ENCODE measurements at places on chromosomes 5 and 9.
A peak's percentile ranks its signal among the peaks of the same experiment; 100 is the strongest.

DNA sequence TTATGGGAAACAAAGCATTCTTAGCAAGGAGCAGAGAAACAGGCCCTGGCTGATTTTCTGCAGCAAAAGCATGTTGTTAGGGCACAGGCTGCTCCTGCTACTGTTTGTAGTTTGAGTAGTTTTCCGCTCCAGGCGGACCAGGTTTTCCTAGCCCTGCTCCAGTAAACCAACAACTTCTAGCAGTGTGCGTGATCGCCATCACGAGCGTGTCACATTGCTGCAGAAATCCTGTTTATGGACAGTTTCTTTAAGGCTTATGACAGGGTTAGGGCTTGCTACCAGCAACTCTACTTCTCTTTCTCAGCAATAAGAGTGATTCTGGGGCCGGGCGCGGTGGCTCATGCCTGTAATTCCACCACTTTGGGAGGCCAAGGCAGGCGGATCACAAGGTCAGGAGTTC, 803.9 kb upstream of the CDH10 start:
- no peak for DNase-seq

- DNase-seq = no peak
Observed at GRCh38 chr5:173441053-173441628, 112.9 kb upstream of the STC2 start.

- no peak for DNase-seq
Observed at GRCh38 chr9:9749591-9749990, 863.2 kb downstream of the PTPRD start.

GRCh38 chr9:82475584-82476301, 487.2 kb downstream of the SPATA31D1 start:
- DNase-seq = no peak

DNA sequence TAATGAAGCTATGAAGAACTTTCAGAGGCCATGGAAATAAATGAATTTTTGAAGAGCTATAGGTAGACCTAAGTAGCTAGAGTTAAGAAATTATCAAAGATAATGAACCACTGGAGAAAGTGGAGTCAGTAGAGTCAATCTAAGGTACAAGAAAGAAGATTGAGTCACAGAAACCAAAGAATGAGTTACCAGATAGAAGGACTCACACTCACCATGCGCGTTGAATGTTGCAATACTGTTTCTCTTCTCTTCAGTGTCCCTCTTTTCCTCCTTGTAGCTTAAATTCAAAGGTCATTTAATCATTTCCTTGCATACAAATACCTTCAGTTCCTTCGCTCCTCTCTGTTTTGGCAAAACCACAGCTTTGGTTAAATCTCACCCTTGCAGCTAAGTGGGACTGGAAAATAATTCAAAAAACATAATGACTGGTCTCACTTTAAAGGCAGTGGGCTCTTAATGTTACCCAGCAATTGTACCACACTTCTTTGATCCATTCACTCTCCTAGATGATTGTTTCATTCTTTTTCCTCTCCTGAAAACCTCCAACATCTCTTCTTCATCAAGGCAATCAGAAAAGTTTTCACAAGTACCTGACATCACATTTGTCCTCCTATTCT, 58.3 kb downstream of the NIPBL start:
- DNase-seq = no peak

DNA sequence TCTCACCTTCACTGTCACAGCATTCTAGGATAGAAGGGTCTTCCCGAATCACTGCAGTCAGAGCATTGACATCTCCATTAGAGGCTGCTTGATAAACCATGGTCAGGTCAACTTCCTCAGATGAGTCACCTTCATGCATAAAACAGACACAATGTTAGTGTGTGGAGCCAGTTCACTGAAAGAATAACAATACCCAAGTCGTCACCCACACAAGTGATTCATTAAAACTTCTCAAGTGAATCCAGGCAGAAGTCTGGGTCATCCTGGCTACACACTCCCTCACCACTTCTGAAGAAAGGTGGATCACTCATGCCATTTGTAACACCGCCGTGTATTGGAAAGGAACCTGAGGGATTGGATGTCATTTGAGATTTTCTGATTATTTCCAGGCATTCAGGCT, 49.6 kb downstream of the ANKRD55 start:
- no peak for DNase-seq

- no peak for DNase-seq
Observed at GRCh38 chr9:90843525-90843924, 41.9 kb downstream of the SYK start.

DNA sequence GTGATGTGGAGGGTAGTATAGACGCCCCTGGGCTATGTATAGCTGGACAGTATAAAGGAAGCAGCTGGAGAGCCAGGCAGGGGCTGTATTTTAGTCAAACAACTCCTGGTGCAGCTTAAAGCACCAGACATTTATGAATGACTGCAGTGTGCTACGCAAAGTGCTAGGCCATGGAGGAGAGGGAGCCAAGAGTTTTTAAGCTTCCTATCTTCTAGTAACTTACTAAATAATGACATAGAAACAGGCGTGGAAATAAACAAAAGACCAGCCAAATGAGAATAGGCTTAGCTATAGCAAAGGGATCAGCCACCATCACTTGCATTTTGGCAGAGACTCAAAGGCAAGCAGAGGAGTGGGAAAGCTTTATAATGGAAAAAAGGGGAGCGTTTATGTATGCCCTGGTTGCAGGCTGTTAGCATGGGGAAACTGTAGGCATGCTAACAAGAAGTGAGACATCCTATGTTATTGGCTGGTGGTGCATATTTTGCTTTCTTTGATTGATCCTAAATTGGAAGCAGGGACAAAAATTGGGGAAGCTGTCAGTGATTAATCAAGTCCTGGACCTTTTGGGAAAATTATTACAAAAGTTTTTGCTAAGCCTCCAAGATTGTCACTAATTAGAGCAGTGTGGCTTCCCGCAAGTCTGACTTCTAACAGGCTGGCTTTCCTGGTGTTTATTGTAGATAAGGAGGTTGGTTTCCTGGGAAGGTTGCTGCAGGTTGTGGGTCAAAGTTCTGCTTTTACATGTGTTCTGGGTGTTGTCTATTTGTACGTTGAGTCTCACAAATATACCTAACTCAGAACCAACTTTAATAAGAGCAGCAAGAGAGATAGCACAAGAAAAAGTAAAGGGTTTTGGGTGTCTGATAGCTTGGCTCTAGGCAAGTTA, 46.6 kb downstream of the RAB3C start:
- no peak for DNase-seq

- DNase-seq = no peak
Observed at GRCh38 chr9:113467183-113467582, 3.7 kb downstream of the RGS3 start.

GRCh38 chr5:61330341-61330844, 1.7 kb upstream of the ZSWIM6 start:
- peak; percentile 10 for DNase-seq

DNA sequence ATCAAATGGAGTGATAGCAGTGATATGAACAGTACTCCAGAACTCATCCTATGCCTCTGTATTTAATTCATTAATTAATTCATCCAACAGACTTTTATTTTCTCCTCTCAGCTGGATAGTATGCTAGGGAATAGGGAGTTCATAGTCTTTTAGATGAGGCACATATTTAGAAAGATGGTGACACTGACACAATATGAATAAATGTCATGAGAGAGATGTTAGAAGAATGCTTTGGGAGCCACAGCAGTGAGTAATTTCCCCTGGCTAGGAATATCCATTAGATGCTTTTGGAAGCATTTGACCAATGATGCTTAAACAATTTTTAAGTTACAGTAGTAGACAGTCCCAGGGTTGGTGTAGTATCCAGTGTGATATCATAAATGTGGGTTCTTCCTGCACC, 428.7 kb upstream of the SGCD start:
- DNase-seq = no peak

DNA sequence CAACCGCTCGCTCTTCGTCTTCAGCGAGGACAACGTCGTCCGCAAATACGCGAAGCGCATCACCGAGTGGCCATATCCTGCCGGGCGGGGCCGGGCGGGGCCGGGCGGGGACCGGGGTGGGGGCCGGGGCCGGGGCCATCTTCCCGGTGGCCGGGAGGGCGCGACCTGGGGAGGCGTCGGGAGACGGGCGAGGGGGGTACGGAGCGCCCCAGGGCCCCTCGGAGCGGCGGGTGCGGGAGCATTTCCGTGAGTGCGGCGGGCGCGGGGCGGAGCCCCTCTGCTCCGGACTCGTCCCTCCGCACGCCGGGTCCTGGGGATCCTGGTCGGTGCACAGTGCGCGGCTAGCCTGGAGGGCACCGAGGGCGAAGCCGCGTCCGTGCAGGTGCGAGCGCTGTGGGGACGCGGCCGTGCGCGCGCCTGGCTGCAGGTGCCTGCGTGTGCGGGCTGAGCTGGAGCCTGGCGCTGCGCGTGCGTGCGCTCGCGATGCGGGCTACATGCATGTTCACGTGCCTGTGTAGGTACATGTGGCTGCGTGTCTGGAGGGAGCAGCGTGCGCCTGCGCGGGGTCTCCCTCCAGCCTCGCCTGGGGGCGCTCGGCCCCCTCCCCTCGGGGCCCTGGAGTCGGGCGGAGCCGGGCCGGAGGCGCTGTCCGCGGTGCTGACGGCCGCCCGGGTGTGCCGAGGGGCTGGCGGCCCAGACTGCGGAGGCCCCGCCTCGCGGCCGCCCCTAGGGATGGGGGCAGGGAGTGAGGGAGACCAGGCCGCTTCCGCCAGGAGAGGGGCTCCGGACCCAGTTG, 762 bp downstream of the CACNA1B start:
- no peak for DNase-seq

GRCh38 chr9:132169672-132170392, 8.0 kb downstream of the NTNG2 start:
- DNase-seq = no peak

GRCh38 chr5:1564182-1564748, 40.5 kb upstream of the LPCAT1 start:
- DNase-seq = no peak

- no peak for DNase-seq
Observed at GRCh38 chr9:14511452-14511851, 181.8 kb downstream of the ZDHHC21 start.

- DNase-seq = no peak
Observed at GRCh38 chr5:131664929-131665328, 29.9 kb upstream of the RAPGEF6 start.

DNA sequence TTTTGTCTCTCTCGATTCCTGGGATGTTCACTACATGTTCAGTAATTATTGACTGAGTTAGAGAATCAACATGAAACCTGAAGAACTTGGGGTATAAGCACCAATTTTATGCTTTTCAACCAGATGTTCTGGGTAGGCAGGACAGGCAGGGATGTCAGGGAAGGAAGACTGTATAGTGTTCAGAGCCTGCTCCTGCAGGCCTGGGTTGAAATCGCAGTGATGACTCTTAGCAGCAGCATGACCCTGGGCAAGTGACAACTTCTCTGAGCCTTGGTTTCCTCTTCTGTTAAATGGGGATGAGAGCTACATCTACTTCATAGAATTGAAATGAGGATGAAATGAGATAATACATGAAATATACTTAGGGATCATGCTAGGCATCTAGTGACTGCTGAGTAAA, 29.7 kb upstream of the PANK3 start:
- no peak for DNase-seq
